Glutamatergic neuron (in vitro differentiated cells): ENCODE measurements at places on chromosomes 1 and 21.
A peak's percentile ranks its signal among the peaks of the same experiment; 100 is the strongest.

GRCh38 chr1:179677882-179678281 lies 65.2 kb upstream of the FAM163A start:
- no peaks in the 10 kb centered on the region for H3K36me3 ChIP-seq
- DNase-seq = no peak
- no peaks in the 10 kb centered on the region for H3K4me1 ChIP-seq
- H3K27me3 ChIP-seq = no peaks in the 10 kb centered on the region
- H3K4me3 ChIP-seq = no peak overlapping the region
- no peak overlapping the region for H3K27ac ChIP-seq

DNA sequence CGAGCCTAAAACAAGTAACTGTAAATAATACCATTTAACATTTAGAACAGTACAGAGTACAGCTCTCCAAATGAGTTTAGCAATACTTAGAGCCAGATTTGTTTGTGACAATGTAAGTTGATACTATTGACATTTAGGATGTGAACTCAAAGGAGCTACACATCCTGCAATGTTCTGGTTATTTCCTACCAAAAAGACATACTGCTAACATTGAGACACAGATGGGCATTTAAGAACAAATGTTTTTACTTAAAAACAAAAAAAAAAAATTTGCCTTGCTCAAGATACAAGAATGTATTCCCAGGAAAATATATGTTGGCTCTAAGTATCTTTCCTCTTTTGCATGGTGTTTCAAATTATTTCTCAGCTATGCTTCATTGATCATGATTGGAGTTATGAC lies 1464.8 kb upstream of the PRMT6 start:
- H3K27ac ChIP-seq = no peak overlapping the region
- no peaks in the 10 kb centered on the region for H3K27me3 ChIP-seq
- no peak overlapping the region for H3K4me3 ChIP-seq
- DNase-seq = no peak

- H3K36me3 ChIP-seq = no peaks in the 10 kb centered on the region
- no peak overlapping the region for H3K27ac ChIP-seq
- DNase-seq = no peak
- no peaks in the 10 kb centered on the region for H3K27me3 ChIP-seq
- H3K4me3 ChIP-seq = no peak overlapping the region
- H3K4me1 ChIP-seq = peaks cover 3% of the 10 kb centered on the region
These were observed 20.6 kb upstream of the LAMC2 start for GRCh38 chr1:183165456-183165855.

- H3K36me3 ChIP-seq = no peaks in the 10 kb centered on the region
- H3K27ac ChIP-seq = no peak overlapping the region
- no peaks in the 10 kb centered on the region for H3K4me1 ChIP-seq
- DNase-seq = no peak
- peaks cover 5% of the 10 kb centered on the region for H3K27me3 ChIP-seq
- H3K4me3 ChIP-seq = no peak overlapping the region
These were observed 572.0 kb downstream of the PTPRU start for GRCh38 chr1:29808141-29808995.

GRCh38 chr1:21256776-21257175 lies 33.5 kb downstream of the ECE1 start:
- no peaks in the 10 kb centered on the region for H3K36me3 ChIP-seq
- peaks cover 18% of the 10 kb centered on the region for H3K27me3 ChIP-seq
- no peak for DNase-seq
- H3K27ac ChIP-seq = peak overlapping the region; percentile 46
- peaks cover 38% of the 10 kb centered on the region for H3K4me1 ChIP-seq

DNA sequence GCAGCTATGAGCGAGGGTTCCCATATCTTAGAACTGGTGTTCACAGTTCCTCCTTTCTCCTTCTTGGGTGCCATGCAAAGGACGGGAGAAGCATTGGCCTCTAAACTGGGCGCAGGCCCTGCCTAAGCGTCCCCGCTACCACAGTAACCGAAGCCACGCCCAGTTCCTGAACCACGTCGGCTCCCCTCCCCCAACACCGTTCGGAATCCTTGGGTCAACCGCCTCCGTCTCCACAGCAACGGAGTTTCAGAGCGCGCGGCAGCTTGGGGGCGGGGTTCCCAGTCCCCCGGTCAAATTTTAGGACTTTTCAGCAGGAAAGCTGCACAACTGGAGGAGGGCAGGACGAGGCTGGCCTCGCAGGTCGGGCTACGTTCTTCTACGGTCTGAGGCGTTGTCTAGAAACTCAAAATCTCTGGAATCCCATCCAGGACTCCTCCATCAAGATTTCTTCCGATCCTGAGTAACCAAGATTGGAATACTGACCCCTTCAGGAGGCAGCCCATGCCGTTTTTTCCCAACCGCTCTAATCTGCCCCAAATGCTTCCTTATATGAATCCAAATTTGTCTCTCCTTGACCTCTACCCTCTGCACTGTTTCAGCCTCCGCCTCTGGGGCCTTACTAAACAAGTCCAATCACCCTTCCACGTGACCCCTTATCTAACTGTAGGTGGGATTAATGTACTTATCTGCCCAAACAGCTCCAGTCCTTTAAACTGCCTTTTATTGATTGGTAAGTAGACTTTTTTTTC lies at the start of gene SPAG17:
SPAG17 (minus strand) TSS at position 145 of the 749 bp plus-strand sequence; CDS start at position 74, 71 bp downstream.
- H3K27me3 ChIP-seq = no peaks in the 10 kb centered on the region
- H3K4me3 ChIP-seq = peak within 1 kb of the TSS; percentile 88
- H3K36me3 ChIP-seq = no peaks in the 10 kb centered on the region

DNA sequence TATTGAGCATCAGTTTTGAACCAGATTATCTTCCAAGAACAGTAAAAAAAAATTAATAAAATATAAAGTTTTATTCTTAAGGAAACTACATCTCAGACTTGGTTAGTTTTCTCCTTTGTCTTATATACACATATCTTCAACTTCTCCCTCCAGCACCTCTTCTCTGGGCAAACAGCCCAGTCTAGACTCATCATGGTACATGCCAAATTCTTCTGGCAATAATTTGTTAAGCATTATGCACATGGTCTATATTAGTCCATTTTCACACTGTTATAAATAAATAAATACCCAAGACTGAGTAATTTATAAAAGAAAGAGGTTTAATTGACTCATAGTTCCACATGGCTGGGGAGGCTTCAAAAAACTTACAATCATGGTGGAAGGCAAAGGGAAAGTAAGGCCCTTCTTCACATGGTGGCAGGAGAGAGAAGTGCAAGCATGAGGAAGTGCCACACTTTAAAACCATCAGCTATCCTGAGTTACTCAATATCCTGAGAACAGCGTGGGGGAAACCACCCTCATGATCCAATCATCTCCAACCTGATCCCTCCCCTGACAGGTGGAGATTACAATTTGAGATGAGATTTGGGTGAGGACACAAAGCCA lies 108.7 kb upstream of the RNPC3 start:
- H3K27ac ChIP-seq = no peak overlapping the region
- H3K4me1 ChIP-seq = no peaks in the 10 kb centered on the region
- no peak for DNase-seq
- H3K27me3 ChIP-seq = no peaks in the 10 kb centered on the region
- no peak overlapping the region for H3K4me3 ChIP-seq

DNA sequence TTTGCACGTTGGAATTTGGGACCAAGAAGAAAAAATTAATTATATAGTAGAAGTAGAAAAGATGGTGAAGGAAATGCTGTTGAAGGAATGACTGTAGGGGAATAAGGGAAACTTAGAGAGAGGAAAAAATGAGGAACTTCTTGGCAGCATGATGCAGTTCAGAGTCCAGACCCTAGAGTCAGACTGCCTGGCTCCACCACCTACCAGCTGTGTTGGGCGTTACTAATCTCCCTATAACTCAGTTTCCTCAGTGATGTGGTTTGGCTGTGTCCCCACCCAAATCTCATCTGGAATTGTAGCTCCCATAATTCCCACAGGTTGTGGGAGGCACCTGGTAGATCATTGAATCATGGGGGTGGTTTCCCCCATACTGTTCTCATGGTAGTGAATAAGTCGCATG lies 1.3 kb upstream of the SELP start:
- no peaks in the 10 kb centered on the region for H3K4me1 ChIP-seq
- H3K4me3 ChIP-seq = no peak overlapping the region
- peaks cover 5% of the 10 kb centered on the region for H3K36me3 ChIP-seq
- H3K27ac ChIP-seq = no peak overlapping the region
- DNase-seq = no peak

GRCh38 chr1:6625584-6626149 lies 999 bp downstream of the THAP3 start:
- DNase-seq = no peak
- H3K27me3 ChIP-seq = peaks cover 10% of the 10 kb centered on the region
- H3K36me3 ChIP-seq = no peaks in the 10 kb centered on the region
- peak overlapping the region; percentile 95 for H3K4me3 ChIP-seq
- H3K4me1 ChIP-seq = peaks cover 11% of the 10 kb centered on the region

- no peaks in the 10 kb centered on the region for H3K36me3 ChIP-seq
- DNase-seq = no peak
- peaks cover 73% of the 10 kb centered on the region for H3K4me1 ChIP-seq
- H3K27ac ChIP-seq = peak overlapping the region; percentile 99
These were observed 6.6 kb downstream of the KLHDC8A start for GRCh38 chr1:205350124-205350523.

DNA sequence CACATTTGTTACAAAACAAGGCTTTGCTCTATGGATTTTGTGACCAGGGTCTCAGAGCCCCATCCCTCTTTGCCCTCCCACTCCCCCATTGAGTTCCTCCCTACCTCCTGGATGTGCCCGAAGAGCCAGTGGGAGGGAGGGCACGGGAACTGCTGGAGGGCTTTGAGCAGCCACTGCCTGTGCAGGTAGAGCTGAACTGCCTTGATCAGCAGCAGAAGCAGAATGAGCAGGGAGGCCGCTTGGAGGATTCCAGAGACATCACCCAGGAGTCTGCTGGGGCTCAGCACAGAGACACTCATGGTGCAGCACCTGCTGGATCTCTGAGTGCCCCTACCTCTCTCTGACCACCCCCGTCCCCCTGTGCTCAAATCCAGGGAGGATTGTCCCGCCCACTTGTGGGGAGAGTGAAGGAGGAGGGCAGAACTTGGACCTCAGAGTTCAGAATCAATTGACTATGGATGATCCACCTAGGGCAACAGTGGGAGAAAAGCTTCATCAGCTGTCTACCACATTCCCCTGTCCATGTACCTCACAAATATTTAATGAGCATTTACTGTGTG lies at the start of gene CYP4A11:
CYP4A11 (minus strand) TSS at position 342 of the 560 bp plus-strand sequence; CDS start at position 299, 43 bp downstream.
- H3K27me3 ChIP-seq = peaks cover 4% of the 10 kb centered on the region
- no peaks in the 10 kb centered on the region for H3K36me3 ChIP-seq
- H3K4me1 ChIP-seq = no peaks in the 10 kb centered on the region
- DNase-seq = no peak

DNA sequence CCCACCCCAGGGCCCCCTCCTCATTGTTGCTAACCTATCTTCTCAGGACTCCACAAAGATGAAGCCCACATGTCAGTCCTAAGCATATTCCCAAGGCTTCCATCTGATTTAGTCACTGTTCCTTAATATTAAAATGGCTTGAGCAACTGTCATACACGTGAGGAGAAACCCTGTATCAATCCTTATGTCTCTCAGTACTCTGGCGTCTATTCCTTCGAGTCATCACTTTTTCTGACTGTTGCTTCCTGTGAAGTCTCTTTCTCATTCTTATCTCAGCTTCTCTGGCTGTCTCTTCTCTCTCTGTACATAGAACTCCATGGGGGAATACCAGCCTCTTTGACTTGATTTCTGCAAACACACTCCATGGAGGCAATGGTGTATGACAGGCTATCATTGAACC lies 98.4 kb downstream of the C4BPA start:
- no peak overlapping the region for H3K4me3 ChIP-seq
- no peak for DNase-seq
- no peaks in the 10 kb centered on the region for H3K4me1 ChIP-seq
- H3K27ac ChIP-seq = no peak overlapping the region

GRCh38 chr1:214473387-214473786 lies 78.0 kb downstream of the PTPN14 start:
- no peaks in the 10 kb centered on the region for H3K27me3 ChIP-seq
- peaks cover 3% of the 10 kb centered on the region for H3K4me1 ChIP-seq
- H3K36me3 ChIP-seq = no peaks in the 10 kb centered on the region
- no peak overlapping the region for H3K27ac ChIP-seq
- no peak for DNase-seq
- H3K4me3 ChIP-seq = no peak overlapping the region

DNA sequence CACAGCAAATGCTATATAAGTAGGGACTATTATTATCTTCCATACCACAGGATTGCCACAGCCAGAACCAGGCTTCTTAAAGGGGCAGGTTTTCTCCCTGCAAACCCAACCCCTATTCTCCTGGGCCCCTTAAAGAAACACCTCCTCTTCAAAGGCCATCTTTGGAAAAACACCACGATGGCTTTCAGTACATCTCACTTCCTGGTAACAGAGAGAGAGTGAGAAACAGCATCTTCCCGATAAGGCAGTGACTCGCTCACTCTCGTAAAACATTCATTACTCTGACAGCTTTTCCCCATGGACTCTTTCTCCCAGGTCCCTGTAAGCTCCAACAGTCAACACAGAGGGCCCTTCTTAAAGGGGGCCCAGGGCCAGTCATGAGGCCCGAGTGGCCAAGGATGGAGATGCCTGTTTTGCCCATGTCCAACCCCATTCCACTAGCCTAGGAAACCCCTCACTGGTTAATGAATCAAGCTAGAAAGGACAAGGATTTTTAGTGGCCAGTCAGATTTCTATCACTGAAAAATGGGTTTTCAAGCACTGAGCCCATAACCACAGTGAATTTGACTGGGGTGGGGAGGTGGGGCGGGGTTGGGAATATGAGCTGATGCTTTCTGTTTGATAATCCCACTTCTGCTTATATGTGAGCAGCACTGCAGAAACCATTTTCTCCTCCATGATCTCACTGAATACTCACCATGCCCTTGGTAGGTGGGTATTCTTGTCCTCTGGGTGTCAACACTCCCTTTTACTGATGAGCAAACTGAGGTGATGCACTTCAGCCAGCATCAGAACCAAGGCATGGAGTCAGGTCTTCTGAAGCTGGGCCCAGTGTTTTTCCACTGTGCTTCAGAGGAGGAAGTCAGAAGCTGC lies 3.6 kb upstream of the NAV1 start:
- peaks cover 28% of the 10 kb centered on the region for H3K4me1 ChIP-seq
- peaks cover 17% of the 10 kb centered on the region for H3K27me3 ChIP-seq
- no peak for DNase-seq
- no peaks in the 10 kb centered on the region for H3K36me3 ChIP-seq
- H3K4me3 ChIP-seq = no peak overlapping the region

- peaks cover 7% of the 10 kb centered on the region for H3K36me3 ChIP-seq
- H3K27ac ChIP-seq = no peak overlapping the region
These were observed 23.8 kb downstream of the WNT3A start for GRCh38 chr1:228030451-228031201.

- H3K36me3 ChIP-seq = no peaks in the 10 kb centered on the region
- no peak overlapping the region for H3K27ac ChIP-seq
- H3K4me1 ChIP-seq = no peaks in the 10 kb centered on the region
- no peaks in the 10 kb centered on the region for H3K27me3 ChIP-seq
- DNase-seq = no peak
These were observed 168.5 kb upstream of the RUNX1 start for GRCh38 chr21:35217504-35218060.

GRCh38 chr1:94831641-94832040 lies 11.5 kb downstream of the SLC44A3 start:
- DNase-seq = no peak
- no peak overlapping the region for H3K27ac ChIP-seq
- peaks cover 3% of the 10 kb centered on the region for H3K36me3 ChIP-seq
- no peak overlapping the region for H3K4me3 ChIP-seq
- H3K4me1 ChIP-seq = no peaks in the 10 kb centered on the region

- H3K4me3 ChIP-seq = no peak overlapping the region
- H3K36me3 ChIP-seq = no peaks in the 10 kb centered on the region
- H3K4me1 ChIP-seq = no peaks in the 10 kb centered on the region
These were observed 40.2 kb downstream of the IL12RB2 start for GRCh38 chr1:67347688-67348472.

- H3K27ac ChIP-seq = no peak overlapping the region
- H3K4me3 ChIP-seq = no peak overlapping the region
- DNase-seq = no peak
- H3K36me3 ChIP-seq = no peaks in the 10 kb centered on the region
These were observed 65.6 kb downstream of the GTF2B start for GRCh38 chr1:88825721-88826120.

- no peak for DNase-seq
- no peaks in the 10 kb centered on the region for H3K36me3 ChIP-seq
- H3K4me1 ChIP-seq = no peaks in the 10 kb centered on the region
- H3K27me3 ChIP-seq = no peaks in the 10 kb centered on the region
These were observed 40.2 kb downstream of the RNF11 start for GRCh38 chr1:51276286-51276685.
